ENCODE measurements at places on chromosomes 1 and 21.

GRCh38 chr1:42974767-42975437, 16.2 kb upstream of the SLC2A1 start:
- DNase-seq = no peak

DNA sequence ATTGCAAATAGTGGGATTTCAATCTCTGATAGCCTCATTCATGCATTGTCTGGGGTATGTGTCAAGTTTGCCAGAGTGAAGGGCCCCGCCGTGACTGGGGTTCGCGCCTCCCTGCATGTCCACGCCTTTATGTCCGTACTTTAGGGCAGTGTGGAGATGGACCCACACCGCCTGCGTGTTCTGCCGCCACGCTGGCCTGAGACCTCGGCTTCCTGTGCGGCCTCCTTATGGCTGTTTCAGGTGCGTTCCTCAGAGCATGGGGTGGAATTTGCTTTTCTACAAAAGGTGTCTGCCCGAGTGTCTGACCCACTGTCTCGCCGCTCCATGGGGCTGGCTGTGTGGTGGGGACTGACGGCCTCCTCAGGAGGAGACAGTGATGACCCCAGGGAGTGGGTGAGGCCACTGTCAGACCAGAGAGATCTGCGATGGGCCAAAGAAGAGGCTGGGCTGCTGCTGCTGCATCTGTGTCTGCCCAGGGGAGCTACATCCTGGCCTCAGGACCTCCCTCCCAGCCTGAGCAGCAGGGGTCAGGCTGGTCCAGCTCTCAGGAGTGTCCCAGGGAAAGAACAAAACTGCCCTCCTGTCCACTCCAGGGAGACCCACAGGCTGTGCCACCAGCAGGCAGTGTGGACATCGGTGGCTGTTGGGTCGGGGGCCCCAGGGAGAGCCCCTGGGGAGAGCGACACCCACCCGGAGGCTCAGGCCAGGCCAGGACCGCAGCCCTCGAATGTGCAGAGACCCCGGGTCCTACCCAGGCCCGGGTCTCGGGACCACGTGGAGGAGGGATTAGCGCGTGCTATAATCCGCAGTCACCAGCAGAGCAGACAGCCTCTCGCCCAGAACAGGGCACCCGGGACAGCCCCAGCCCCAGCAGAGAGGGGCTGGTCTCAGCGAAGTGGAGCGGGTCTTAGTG, 9.8 kb upstream of the SLC19A1 start:
- no peak for DNase-seq

- DNase-seq = no peak
These were observed 10.8 kb downstream of the THEM4 start for GRCh38 chr1:151898519-151898991.

DNA sequence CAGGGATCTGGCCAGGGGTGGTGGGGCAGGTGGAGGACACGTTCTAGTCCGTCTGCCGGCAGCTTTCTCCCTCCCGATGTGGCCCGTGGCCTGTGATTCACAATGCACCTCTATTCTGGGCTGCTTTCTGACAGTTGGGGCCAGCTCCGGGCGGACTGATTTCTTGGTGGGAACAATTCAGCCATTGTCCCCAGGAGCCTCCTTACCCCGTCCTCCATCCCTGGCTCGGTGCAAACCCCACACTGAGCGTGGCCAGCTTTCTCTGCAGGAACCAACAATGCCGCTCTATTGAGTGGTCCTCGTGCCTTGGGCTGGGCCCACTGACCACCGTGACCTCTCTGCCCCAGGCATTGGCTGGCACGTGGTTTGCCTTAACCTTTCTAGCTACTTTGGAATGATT, 29.7 kb downstream of the PADI2 start:
- DNase-seq = no peak

DNA sequence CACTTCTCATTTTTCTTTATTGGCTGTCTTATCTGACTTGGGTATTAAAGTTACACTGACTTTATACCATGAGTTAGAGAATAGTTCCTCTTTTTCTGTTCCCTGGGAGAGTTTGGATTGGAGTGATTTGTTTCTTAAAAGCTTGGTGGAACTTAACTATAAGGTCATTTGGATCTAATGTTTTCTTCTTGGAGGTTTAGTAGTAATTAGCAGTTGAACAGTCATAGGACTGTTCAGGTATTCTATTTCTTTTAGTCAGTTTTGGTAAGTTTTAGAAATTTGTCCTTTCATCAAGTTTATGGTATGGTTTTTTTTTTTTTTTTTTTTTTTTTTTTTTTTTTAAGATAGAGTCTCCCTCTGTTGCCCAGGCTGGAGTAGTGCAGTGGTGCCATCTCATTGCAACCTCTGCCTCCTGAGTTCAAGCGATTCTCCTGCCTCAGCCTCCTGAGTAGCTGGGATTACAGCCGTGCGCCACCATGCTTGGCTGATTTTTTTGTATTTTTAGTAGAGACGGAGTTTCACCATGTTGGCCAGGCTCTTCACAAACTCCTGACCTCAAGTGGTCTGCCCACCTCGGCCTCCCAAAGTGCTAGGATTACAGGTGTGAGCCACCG, 6.3 kb downstream of the TTC3 start:
- no peak for DNase-seq

GRCh38 chr1:46983830-46984586, 39.5 kb upstream of the CYP4X1 start:
- DNase-seq = no peak

DNA sequence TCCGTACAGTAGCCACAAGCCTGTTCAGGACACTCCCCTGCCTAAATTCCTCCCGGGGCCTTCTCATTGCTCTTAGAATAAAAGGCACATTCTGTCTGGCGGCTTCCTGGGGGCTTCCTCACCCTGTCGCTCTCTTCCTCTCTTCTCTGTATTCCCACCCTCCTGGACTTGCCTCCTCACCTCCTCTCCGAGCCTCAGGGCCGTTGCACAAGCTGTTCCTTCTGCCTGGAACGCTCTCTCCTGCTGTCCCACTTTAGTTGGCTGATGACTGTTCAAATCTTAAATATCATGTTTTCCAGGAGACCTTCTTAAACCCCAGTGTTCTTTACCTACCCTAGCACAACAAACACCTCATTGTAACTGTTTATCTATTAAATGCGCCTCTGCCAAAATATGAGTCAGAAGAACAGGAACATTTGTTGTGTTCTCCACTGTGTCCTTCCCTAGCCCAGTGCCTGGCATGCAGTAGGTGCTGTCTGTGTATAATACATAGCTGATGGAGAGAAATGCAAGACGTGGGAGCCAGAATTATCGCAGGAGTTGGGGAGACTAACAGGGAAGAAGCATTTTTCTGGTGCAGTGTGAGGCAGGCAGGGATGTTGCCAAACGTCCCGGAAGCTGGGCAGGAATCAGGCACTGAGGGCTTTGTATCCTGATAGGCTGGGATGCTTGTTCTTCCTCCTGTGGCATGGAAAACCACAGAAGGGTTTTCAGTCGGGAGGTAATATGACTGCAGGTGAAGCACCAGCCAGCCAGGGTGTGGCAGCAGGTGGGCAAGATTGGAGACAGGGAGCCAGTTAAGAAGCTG, 24.1 kb upstream of the THRAP3 start:
- DNase-seq = no peak

- peak; percentile 64 for DNase-seq
These were observed 642 bp upstream of the ST3GAL3 start for GRCh38 chr1:43706598-43707189.

GRCh38 chr1:188166654-188167053, 1337.9 kb downstream of the PLA2G4A start:
- DNase-seq = no peak

GRCh38 chr21:34077888-34078287, 4.5 kb downstream of the MRPS6 start:
- DNase-seq = no peak

DNA sequence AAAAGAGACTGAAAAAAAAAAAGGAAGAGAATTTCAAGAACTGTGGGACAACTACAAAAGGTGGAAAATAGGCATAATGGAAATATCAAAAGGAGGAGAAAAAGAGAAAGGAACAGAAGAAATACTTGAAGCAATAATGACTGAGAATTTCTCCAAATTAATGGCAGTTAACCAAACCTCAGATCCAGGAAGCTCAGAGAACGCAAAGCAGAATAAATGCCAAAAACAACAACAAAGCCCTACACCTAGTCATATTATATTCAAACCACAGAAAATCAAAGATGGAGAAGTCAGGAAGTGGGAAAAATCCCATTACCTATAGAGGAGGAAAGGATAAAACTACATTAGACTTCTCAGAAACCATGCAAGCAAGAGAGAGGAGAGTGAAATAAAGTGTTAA, 20.7 kb upstream of the AHCYL1 start:
- no peak for DNase-seq

GRCh38 chr1:226986496-226987178, 46.5 kb downstream of the COQ8A start:
- no peak for DNase-seq

GRCh38 chr1:240499012-240499411, 112.9 kb downstream of the GREM2 start:
- no peak for DNase-seq

DNA sequence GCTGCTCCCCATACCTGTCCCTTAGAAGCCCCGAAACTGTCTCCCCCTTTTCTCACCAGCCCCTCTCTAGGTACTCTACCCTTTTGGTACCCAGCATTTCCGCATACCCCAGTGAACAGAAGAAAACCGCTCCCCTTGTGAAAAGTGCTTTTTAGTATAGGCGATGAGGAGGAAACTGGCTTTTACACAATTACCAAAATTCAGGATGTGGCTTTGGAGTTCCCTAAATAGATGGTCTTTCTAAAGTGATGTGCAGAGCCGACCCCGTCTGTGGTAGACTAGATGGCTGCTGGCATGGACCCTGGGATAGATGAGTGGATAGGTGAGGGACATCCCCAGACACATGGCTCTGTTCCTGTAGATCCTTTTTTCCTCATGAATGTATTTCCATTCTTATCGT, 2.6 kb upstream of the PER3 start:
- no peak for DNase-seq

GRCh38 chr1:233432916-233433315, 105.4 kb downstream of the MAP3K21 start:
- DNase-seq = no peak

- no peak for DNase-seq
These were observed 44.0 kb downstream of the OMA1 start for GRCh38 chr1:58502519-58502918.

- no peak for DNase-seq
These were observed 318.5 kb downstream of the NTNG1 start for GRCh38 chr1:107459204-107459904.

DNA sequence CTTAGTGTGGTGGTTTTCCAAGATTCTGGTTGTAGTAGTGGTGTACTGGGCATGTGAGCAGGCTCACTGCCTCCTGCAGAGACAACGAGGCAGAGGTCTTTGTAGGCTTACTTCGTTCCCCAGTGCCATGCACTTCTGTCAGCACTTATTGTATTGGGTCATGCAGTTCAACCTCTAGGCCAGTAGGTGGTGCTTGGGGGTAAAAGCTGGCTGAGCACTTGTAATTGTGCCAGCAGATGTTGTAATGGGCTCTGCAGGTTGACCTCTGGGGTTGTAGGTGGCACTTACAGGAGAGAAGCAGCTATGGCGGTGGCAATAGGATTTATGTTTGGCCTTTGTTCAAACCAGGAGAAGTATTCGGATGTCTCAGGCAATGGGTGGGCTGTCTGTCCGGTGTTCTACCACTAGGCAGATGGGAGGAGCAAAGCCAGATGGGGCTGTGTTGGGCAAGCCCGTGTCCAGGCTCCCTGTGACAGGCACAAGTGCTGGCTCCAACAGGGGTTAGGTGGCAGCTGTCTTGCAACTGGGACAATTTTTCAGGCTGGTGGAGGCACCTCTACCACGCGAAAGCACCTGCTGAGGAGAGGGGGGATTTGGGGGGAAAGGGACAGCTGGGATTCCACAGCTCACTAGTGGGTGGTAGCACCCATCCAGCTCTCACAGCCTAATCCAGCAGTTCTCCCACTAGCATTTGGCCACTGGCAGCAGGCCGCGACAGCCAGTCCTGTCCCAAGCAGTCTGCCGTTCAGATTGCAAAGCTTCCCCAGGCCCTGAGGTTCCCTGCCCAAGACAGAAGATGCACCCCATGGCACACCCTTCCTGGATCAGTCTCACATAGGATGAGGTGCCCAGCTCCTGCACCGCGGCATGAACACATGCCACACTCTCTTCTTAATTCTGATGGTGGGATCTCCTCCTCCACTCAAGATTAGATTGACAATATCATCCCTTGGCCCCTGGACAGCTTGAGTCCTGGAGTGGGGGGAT, 274.5 kb downstream of the CTH start:
- DNase-seq = no peak

GRCh38 chr21:33026878-33027400, 1.2 kb downstream of the OLIG2 start:
- no peak for DNase-seq

DNA sequence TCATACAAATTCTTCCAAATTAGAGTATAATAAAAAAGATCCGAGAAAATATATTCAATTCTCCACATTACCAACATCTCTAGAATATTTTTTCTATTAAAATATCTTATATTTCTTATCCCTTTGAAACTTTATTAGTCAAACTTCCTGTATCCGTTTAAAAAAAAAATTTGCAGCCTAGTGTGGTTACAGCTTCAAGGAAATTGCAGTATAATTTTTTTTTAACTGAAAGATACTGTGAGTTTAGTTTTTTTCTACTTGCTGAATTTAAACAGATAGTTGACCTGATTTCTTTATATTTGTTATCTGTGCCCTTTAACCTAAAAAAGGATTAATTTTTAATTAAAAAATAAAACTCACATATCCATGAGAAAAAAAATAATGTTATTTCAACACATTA, 1.5 kb downstream of the RGS18 start:
- DNase-seq = no peak

DNA sequence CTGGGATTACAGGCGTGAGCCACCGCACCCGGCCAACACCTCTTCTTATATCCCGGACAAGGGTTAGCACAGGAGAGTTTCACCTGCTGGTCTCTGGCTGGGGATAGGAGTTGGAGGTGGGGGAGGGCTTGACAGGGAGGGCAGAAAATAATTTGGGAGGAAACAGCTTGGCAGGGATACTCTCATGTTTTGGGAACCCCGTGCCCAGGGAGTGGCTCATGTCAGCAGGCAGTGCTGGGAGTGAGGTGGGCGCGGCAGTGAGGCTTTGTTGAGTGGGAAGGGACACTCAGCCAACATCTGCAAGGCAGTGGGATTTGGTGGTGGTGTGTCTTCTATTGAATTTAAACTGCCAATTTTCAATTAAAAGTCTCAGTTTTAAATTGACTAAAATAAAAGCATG, 1.1 kb upstream of the THEM5 start:
- DNase-seq = no peak

GRCh38 chr1:112144733-112145426, 155.4 kb upstream of the KCND3 start:
- DNase-seq = no peak

Measured in stimulated activated effector memory CD8-positive, alpha-beta T cell treated with anti-CD3 and anti-CD28 coated beads, Interleukin-12 subunit alpha, Interleukin-12 subunit beta, amount 100 ng/mL, for 72 hours (primary cell).